ENCODE measurements at places on chromosomes 2 and 18.

DNA sequence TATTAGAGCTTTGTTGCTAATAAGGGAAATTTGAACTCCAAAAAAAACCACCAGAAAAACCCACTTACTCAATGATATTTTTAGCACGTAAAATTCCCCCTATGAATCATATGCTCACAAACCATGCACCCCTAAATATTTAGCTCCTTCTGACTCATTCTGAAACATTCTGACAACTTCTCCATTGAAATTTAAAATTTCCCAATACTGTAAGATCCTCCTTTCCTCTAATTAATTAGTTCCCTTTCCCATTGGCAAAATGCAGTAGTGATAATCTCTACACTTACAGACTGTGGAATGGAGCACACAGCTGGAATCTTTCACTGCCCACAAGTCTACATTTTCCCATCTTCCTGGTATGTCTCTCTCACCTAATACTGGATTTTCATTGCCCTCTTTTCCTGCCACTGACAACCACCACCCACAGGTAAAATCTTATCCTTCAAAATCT, 215.8 kb upstream of the ACVR2A start:
- no peak for DNase-seq

DNA sequence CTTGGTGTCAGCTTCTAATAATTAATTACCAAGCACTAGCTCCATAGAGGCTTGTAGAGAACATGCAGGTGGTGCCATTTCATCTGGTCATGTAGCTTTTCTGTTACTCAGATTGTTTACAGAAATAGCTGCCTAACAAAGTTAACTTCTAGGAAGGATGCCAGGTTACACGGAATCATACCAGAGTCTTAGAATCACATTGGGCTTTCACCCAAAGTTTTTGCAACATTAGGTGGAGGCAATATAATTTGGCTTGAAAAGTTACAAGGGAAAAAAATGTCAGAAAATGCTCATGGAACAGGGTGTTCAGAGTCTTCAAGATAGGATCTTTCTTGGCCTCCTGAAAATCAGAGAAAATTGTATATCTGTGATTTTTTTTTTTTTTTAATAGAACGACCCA, 135.6 kb downstream of the ARHGAP15 start:
- DNase-seq, result no peak

DNA sequence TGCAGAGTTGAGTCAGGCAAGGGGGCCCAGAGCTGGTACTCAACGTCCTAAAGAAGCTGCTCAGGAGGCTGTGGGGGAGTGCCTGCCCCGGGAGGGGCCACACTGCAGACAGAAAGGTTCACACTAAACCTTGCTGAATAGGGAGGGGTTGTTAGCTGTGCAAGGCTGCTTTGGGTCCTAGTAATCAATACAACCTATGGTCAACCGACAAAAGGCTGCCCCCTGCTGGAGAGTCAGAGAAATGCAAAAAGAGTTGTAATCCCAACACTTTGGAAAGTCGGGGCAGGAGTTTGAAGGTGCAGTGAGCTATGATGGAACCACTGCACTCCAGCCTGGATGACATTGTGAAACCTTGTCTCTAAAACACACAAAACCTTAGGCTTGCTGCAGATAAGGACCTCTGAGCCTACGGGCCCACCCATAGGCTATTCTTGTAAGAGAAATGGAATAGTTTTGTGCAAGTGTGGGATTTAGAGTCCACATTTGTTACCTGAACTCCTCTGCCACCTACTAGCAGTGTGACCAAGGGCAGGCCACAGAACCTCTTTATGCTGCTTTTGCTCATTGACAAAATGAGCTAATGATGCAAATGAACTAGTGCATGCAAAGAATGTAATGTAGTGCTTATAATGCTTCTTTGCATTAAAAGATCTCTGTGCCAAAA, 81.5 kb downstream of the PRPF40A start:
- peak; percentile 52 for DNase-seq

- no peak for DNase-seq
These were observed 273.5 kb downstream of the CDH20 start for GRCh38 chr18:61606759-61607158.

- DNase-seq, result peak; percentile 24
These were observed 88.2 kb downstream of the PLB1 start for GRCh38 chr2:28583899-28584553.

GRCh38 chr2:84686783-84687476, 170.6 kb downstream of the DNAH6 start:
- no peak for DNase-seq

- DNase-seq, result no peak
These were observed 37.8 kb upstream of the OLA1 start for GRCh38 chr2:174286172-174286571.

- DNase-seq, result no peak
These were observed 27.5 kb downstream of the PMAIP1 start for GRCh38 chr18:59927246-59927825.

All from stimulated activated CD4-positive, alpha-beta T cell treated with anti-CD3 and anti-CD28 coated beads, TNF-alpha, amount 100 ng/mL, for 1 hour (primary cell).